Breast epithelium (tissue), 4 donors: ENCODE measurements at places on chromosomes 7 and 10. TPM values are rescaled to one million over a fixed set of nuclear protein-coding genes. Genes with fewer than 3 reads are reported as not detected.

DNA sequence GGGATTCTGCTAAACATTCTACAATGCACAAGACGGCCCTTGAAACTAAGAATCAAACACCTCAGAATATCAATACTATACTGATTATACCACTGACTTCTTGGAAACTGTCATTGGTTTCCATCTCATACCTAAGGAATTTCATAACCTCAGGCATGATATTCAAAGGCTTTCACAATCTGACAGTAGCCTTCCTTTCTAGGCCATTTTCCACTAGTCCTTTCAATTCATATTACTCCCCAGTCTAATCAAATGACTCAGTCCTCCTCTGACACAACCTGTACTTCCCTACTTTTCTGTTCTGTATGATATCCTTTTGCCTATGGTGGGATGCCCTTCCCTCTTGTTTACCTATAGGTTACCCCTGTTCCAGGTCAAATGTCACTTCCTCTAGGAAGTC is 48.3 kb downstream of the CSTF2T start:
- no peak for DNase-seq

DNA sequence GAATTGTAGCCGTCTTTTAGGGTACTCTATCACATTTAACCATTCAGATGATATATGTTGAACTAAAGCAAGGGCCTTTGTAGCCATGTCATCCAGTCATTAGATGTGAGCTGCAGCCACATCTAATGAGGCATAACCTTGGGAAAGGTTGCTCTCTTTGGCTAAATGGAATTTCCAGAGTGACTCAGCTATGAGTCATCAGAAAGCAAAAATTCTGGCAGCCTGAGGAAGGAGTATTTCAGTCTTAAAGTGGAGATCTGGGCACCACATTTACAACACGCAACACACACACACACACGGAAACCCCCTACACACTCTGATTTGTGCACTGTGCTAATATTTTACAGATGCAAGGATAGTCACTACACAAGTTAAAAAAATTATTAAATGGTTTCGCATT is 176.9 kb upstream of the ZWINT start:
- no peak for DNase-seq

GRCh38 chr10:18397906-18398305 is 253.5 kb downstream of the NSUN6 start:
- DNase-seq: no peak

- DNase-seq: no peak
Observed at GRCh38 chr7:149385195-149385950, 75.5 kb downstream of the ZNF777 start.

DNA sequence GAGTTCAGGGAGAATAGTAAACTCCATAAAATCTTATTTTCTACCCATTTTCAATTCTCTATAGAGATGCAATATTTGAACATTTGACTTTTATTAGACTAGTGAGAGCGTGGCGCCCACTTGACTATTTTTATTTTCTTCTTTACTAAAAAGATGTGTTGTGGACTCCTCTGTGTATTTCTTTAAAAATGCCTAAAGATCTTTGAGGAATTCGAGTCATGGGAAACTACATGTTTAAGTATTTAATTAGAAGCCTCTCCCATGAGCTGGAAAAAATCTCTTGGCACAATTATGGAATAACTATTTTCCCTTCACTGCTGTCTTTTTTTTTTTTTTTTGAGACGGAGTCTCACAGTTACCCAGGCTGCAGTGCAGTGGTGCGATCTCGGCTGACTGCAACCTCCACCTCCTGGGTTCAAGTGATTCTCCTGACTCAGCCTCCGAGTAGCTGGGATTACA is 124.2 kb downstream of the ARHGAP12 start:
- no peak for DNase-seq

DNA sequence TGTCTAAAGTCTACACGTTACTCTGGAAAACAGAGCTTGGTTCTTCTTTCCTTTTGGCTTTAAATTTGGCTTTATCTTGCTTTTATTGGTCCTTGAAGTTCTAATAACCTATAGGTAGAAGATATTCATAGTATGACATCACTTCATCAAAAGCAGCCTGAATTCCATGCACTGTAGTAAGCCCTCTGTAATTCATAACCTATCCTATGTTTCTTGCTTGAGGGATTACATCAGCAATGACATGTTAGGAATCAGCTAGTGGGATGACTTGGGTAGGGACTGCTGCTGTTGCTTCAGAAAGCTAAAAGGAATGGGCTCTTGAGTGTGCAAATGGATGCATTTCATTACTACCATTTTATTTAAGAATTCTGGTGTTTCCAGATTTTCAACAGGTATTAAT is 184.9 kb downstream of the PTEN start:
- DNase-seq: no peak

DNA sequence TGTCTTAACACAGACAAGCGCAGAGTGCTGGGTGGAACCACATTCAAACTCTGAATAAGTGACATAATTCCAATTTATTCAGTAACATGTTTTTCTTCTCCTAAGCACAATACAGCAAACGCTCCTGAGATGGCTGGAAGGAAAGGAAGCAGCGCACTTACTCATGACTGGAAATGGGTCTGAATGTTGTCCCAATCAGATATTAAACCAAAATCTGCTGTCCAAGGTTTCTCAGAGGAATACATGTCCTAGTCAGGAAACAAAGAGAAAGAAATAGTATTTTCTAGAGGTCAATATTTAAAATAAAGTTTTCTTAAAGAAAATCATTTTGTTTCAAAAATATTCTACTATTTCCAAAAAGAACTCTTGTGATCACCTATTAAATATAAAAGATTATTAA is 14.0 kb downstream of the USP6NL start:
- DNase-seq: no peak

- peak; percentile 73 for DNase-seq
Observed at GRCh38 chr10:103661198-103661950, 167.9 kb downstream of the NEURL1 start.

GRCh38 chr7:155521743-155522398 is 24.5 kb downstream of the CNPY1 start:
- no peak for DNase-seq

DNA sequence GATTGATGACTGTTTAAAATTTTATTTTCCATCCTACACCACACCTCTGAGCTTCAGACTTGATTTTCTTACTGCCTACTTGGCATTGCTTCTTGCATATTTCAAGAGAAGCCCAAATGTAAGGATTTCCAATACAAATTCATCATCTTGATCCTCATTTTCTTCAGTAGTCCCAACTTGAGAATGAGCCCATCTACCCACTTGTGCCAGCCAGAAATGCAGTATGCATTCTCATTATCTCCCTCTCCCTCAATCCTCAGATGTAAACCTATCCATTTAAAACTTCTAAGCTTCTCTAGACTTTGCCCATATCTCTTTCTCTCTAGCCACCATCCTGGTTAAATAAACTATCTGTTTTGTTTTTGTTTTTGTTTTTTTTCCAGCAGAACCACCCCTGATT is 22.4 kb upstream of the EGFR start:
- no peak for DNase-seq

GRCh38 chr7:34156336-34156735 is 251.0 kb downstream of the BMPER start:
- DNase-seq: no peak

- no peak for DNase-seq
Observed at GRCh38 chr10:48733329-48733728, 48.7 kb downstream of the WDFY4 start.

DNA sequence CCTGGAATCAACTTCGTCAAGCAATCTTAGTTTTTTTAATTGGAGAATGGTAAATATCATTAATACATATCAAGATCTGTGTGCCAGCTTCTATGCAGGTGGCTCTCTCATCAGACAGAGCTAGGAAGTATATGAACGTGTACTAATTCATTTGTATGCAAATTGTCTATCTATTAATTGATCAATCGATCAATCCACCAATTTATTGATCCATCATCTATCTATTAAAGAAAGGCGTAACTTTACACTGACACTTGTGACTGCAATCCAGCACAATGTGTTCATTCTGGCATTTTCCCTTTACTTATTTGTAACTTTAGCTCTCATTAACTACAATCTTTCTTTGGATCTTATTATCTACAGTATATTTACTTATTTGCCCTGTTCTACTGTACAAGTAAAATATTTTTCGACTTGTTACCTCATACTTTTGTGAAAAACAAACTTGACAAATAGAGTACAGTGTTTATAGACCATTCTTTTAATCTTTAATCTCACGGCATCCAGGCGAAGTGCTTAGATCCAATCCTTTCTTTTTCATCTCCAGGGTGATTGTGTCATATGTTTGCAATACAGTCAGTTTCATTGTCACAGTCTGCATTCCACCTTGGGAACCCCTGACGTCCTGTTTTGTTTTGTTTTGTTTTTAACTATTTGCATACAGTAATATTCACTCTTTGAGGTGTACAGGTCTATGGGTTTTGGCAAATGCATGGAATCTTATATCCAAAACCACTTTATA is 22.0 kb upstream of the GHRHR start:
- DNase-seq: no peak

DNA sequence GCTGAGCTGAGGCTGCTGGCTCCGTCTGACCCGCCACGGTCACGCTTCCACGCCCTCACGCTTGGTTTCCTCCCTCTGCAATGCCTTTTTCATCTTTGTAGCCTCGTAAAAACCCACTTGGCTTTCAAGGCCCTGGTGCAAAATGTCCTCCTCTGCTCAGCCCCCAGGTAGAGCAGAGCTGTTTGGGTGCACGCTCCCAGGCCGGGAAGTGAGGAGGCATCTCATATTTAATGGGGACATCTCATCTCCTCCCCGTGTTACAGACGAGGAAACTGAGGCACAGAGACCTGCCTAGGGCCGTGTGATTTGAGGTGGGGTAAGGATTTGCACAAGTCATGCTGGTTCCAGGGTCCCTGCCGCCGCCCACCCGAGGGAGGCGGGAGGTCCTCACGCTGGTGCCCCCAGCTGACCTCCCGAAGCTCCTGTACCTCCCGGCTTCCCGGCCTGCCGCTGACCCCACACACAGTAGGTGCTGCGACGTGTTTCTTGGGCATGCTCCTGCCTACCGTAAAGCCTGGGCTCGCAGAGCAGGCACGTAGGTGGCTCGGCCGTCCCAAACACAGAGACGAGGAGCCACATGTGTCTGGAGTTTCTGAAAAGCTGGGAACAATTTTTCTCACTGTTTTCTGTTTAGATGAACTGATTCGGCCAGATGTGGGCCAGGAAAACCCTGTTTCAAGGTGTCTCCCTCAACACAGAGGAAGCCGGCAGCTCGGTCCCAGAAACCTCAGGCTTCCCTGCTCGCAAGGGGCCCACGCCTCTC is 11.5 kb downstream of the FOXL3 start:
- no peak for DNase-seq

GRCh38 chr10:70657041-70657440 is 15.3 kb upstream of the ADAMTS14 start:
- no peak for DNase-seq

The ATOH7 gene
- total RNA-seq: not detected

The OR2A1 gene
- total RNA-seq: 0.33 TPM

The GBX1 gene
- not detected for total RNA-seq

The ADIRF gene
- 1,074 TPM for total RNA-seq

The FAM185A gene
- total RNA-seq: 20.3 TPM

The ACTL6B gene
- not detected for total RNA-seq

The PLA2G12B gene
- not detected for total RNA-seq

The NEUROG3 gene
- not detected for total RNA-seq

The TRIM74 gene
- total RNA-seq: 0.16 TPM

The PHYHIPL gene
- under 0.01 TPM for total RNA-seq
